Eye (tissue), 1 donor: ENCODE measurements at places on chromosomes 1 and 21.

DNA sequence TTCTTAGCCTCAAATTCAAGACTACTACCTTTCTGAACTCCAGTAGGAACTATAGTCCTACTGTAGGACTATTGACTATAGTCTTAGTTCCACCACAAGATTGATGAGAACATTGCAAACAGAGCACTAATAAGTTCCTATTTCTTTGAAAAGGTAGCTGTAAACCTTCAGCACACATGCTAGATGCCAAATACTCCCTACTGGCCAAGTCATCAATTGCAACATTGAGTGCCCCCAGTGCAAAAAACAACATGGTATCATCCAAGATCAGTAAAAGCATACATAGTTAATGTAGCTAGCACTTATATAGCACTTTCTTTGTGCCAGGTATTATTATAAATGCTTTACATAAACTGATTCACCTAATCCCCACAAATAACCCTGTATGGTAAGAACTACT lies 99.8 kb downstream of the MRPL39 start:
- no peak for DNase-seq

DNA sequence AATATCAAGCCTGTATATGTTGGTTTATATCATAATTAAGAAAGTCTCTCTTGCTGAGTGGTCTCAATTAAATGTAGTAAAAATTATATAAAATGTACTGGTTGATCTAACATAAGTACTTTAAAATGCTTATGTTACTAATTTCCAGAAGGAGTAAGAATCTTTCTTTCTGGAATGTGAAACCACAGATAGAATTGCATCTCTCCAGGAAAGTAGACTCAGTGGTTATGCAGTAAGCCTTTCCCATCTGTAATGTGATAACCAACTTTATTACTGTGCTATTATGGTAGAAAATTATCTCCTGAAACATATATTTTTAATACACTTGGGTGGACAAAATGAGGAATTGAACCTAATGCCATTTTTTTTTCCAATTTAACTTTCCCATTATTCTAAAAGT lies 8.9 kb upstream of the RALGPS2 start:
- DNase-seq, result no peak

DNA sequence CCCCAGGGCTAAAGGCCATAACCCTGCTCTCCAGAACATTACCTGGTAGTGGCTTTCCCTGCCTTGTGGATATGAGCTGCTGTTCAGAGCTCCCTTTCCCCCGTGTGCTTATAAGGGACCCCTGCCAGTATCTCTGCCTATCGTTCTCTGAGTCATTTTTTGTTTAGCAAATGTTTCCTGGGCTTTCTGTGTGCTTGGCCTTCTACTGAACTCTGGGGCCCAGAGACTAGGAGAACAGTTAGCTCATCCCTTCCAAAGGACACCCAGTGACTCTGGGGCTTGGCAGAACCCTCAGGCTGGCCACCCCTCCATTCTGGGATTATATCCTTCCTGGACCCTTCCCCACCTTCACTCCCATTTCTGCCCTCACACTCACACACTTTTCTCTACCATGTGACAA lies 80.8 kb upstream of the POU3F1 start:
- no peak for DNase-seq

DNA sequence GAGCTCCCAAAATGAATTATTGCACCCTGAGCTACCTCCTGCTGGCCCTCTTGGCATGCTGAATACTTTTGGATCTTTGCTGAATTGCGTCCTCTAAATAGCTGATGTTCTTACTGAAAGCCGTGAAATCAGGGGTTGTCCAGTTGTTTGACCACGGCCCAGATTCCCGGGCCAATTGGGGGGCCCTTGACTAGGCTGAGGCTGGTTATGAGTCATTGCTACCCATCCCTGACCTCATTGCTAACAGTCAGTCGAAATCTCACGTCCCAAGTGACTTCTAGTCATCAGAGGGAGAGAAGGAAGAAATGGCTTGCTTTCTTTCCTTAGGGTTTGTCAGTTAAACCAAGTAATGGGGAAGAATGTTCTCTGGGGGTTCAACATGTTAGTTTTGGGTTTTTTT lies 37.4 kb downstream of the SMYD2 start:
- no peak for DNase-seq

- no peak for DNase-seq
Observed at GRCh38 chr1:200172311-200172710, 144.8 kb downstream of the NR5A2 start.

DNA sequence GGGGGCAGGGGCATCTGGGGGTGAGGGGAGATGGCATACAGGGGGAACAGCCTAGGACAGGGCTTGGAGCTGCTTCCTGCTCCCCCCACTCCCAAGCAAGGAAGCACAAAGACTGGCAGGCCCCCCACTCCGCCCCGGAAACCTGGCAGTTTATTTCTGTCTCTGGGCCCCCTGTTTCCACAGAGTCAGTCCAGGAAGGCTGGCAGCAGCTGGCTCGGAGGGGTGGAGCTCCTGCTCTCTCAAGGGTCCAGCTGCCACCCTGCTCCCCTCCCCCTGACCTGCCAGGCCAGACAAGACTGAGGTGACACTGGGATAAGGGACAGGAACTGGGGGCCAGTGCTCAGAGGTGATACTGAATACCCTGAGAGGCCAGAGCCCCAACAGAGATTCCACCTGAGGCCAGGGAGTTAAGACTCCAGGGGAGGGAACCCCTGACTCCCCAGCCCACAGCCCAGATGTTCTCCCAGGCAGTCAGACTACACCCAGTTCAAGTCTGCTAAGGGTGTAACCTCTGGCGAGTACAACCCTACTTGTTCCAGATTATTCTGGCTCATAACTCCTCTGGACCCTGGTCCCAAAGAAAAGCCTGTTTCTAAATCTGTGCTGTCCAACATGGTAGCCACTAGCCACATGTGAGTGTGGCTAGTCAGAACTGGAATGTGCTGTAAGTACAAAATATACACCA lies 26.3 kb downstream of the AHDC1 start:
- peak; percentile 62 for DNase-seq

DNA sequence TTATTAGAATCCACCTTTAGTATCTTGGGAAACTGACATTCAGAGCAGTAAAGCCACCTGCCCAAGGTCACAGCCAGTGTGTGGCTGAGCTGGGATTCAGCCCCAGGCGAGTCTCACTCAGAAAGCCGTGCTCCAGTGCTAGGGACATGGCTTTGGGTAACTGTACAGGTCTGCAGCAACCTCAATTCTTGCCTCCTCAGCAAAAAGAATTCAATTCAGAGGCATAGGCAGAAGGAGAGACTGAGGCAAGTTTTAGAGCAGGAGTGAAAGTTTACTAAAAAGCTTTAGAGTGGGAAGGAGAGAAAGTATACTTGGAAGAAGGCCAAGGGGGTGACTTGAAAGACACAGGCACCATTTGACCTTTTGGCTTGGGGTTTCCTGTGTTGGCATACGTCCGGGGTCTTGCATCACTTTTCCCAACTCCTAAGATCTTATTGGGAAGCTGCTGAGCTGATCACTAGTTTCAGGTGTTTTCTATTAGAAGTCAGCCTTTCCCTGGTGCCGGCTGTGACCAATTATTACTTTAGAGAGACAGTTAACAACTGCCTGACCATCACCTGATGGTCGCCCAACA lies 529.3 kb downstream of the MATN1 start:
- no peak for DNase-seq

GRCh38 chr1:221440658-221441057 lies 301.2 kb downstream of the DUSP10 start:
- DNase-seq, result peak; percentile 71

- DNase-seq, result peak; percentile 82
Observed at GRCh38 chr1:55284856-55285255, 69.7 kb upstream of the USP24 start.

GRCh38 chr1:109466452-109467300 lies at the start of gene SYPL2:
Gene SYPL2, plus strand, starts transcription at chr1:109466546. Its CDS starts 298 bp downstream, at chr1:109466844.
- peak; percentile 57 for DNase-seq

DNA sequence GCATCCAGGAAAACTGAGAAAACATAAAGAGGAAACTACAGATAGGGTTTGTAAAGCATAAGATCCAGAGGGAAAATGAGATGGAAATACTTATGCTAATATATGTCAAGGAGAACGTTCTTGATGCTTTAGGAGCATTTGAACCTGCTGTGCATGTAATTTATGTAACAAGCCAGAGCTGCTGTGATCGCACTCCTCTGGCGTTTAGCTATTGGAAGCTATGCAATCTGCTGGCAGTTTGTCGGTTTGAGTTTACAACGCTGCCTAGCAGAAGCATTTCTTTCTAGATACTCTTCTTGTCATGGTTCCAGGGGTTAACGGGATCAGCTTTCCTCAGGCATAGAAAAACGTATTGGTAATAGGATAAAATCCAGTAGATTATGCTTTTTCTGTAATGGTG lies 182.7 kb downstream of the KCNH1 start:
- no peak for DNase-seq

DNA sequence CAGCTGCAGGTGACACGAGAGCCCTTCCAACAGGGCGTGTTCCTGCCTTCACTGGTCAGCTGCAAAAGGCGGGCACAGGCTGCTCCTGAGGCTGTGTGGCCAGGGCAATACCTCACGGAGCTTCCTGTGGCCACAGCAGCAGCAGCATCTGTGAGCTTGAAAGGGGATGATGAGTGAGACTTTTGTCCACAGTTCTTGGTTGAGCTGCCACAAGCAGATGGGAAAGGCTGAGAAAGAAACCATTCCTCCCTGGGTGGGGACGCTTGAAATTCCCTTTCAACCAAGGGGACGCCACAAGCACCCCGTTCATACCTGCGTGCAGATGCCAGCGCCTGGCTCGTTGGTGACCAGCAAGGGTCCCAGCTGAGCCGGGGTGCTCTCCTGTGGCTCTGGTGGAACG lies 37.6 kb downstream of the B3GALT5 start:
- DNase-seq, result no peak

GRCh38 chr1:8455700-8456307 lies 137.9 kb downstream of the SLC45A1 start:
- DNase-seq, result no peak

- peak; percentile 93 for DNase-seq
Observed at GRCh38 chr1:119711804-119712341, at the start of gene PHGDH. Gene PHGDH, plus strand, starts transcription at chr1:119711934. Its CDS starts 89 bp downstream, at chr1:119712023.

DNA sequence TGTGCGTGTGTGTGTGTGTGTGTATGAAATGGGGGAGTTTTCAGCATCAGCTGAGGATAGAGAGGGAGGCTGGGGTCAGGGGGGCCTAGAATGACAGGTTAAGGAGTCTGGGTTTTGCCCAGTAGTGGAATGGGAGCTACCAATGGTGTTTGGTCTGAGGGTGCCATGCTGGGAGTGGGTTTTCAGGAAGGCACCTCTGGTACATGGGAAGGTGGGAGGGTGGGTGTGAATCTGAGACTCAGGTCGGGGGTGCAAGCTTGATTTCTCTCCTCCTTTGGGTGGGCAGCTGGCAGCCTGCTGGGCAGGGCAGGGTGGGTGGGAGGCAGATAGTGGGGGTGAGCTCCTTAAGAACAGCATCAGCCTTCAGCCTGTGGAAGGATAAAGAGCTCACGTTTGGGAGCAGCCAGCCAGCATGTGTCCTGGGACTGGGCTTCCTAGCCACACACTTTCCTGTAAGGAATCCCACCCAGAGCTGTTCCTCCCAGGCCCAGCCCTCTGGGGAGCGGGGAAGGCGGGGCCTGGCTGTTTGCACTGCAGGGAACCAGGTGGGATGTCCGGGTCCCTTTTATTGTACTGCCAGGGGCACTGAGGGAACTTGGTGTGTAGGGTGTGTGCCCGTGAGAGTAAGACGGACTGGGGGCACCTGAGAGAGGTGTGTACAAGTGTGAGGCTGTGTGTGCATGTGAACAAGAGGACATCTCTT lies 152.8 kb downstream of the FOXD2 start:
- no peak for DNase-seq

DNA sequence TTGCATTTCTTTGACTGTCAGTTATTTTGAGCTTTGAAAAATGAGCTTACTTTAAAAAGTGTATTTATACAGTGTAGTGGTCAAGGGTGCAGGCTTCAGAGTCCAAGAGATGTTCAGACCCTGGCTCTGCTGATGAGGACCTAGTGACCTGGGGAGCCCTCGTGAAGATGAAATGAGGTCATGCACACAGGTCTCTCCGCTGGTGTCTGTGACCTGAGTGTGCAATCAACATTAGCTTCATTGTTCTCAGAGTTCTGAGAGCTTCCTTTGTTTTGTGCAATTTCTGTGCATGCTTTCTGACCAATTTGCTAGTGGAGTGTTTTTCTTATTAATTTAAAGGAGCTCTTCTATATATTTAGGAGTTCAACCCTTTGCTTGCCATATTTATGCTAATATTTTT lies 71.3 kb downstream of the RIPK4 start:
- DNase-seq, result peak; percentile 36

- DNase-seq, result no peak
Observed at GRCh38 chr1:185239861-185240260, 77.2 kb downstream of the IVNS1ABP start.

- no peak for DNase-seq
Observed at GRCh38 chr1:112697781-112698201, 9.1 kb downstream of the RHOC start.

DNA sequence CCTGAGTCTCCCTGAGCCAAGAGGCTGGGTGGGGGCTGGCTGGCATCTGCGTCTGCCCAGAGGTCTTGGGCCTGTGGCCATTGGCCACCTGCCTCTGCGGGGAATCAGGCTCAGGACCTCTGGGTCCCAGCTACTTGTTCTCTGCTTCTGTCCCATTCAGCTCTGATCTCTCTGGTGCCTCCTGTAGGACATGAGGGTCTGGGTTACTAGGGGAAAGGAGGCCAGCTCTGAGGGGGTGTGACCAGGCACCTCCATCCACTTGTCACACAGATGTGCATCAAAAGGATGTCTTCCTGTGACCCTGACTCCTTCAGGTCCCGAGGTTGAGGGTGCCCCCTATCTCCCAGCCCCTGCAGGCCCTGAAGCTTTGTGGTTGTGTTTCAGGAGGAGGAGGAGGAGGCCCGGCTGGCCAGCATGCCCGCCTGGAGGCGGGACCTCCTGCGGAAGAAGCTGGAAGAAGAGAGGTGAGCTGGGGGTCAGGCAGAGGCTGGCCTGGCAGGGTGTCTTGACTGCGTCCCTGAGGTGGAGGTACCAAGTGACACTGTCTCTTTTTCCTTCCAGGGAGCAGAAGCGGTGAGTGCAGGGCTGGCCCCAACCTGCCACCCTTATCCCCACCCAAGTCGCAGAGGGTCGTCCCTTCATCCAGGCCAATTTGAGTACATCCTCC lies 9.0 kb downstream of the TNFRSF25 start:
- no peak for DNase-seq

DNA sequence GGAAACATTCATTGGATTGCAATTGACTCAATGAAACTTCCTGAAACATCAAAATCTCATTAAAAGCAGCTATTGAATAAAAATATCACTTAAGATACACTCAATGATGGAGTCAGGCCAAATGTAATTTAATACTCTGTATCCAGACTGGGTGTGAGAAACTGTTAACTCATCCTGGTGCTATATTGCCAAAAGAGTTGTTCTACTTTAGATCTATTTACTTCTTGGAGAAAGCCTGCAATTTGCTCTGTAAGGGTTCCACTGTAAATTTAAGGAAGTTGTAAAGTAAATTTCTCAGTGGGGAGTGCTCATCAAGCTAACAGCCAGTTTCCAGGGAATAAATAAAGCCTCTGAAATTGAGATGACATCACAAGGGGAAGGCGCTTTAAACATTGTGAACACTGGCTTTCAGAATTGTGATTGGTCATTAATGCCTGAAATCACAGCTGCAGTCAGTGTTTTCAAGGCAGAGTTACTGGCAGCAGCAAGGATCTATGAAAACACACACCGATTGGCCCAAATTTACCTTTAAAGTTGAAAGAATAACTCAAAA lies 91.4 kb downstream of the OLFM3 start:
- no peak for DNase-seq
